Aorta (tissue), 5 donors: ENCODE measurements at places on chromosomes 6 and 20. TPM values are rescaled to one million over a fixed set of nuclear protein-coding genes. Genes with fewer than 3 reads are reported as not detected.

The MICB gene
- 6.2 TPM for total RNA-seq

DNA sequence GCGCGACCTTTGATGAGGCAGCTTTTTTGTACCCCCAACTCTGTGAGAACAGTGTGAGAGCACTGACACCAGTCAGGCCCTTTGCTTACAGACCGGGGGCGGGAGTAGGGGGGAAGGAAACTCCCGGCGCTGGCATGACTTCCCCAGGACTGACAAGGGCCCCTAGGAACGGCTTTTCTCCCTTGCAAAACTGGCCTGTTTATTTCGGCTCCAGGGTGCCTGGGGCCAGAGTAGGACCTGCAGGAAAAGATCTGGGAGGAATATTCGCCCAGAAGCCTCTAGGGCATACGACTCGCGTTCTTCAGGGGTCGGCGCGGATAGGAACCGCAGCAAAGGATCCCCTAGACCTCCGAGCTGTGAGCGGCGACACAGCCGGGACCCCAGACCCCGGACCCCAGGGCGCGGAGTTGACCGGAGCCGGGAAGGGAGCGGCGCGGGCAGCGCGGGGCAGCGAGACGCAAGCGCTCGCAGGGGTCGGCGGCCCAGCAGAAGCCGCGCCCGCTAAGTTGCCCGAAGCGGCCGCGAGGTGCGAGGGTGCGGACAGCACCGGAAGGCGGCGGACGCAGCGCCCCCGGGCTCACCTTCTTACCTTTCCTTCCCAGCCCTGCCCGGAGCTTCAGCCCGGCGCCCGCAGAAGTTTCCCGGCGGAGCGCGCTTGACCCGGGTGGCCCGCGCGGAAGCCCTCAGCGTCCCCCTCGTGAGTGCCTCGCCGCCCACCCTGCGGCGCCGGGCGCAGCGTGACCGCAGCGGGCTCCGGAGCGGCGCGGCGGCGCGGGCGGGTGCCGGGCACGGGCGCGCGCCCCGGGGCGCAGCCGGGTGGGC, at the start of gene POPDC3:
POPDC3 (minus strand) TSS at position 771 of the 822 bp plus-strand sequence. CDS start 18,105 bp downstream, outside the sequence.
- DNase-seq, result no peak

DNA sequence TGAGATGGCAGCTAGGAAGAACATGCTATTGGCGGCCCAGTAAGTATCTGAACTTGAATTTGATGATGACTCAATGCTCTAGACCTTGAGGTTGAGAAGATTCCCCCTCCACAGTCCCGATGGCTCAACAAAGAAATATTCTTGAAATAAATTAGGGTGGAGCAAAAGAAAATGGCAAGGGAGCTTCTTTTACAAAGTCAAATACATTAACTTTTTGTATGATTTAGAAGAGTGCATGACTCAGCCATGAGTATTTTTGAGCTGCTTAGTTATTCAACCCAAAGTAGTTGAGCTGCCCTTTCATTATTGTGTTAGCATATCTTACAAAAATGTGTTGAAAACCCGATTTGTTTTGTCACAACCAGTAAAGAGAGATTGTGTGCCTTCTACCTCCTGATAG, 7.6 kb downstream of the TFAP2C start:
- no peak for DNase-seq

The SLC13A3 gene
- 3.7 TPM for total RNA-seq

DNA sequence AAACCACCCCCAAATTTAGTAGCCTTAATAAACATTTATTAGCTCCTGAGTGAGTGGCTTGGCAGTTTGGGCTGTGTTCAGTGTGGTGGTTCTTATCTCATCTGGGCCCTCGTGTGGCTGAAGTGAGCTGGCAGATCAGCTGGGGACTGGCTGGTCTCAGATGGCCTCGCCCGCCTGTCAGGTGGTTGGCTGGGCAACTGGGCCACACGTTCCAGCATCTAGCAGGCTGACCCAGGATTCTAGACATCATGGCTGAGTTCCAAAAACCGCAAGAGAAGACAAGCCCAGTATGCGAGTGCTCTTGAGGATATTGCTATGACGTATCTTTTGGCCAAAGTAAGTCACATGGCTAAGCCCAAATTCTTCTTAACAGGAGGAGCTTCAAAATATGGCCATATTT, 28.9 kb downstream of the EIF2S2 start:
- peak; percentile 86 for DNase-seq
